Stimulated activated CD4-positive, alpha-beta T cell treated with anti-CD3 and anti-CD28 coated beads, Interleukin-12 subunit alpha, Interleukin-12 subunit beta, amount 100 ng/mL, for 24 hours (primary cell): ENCODE measurements at places on chromosomes 7 and 10.

- no peak for DNase-seq
These were observed 78.0 kb upstream of the SORCS3 start for GRCh38 chr10:104563051-104563450.

GRCh38 chr7:100580466-100581283 lies 5.3 kb downstream of the LRCH4 start:
- no peak for DNase-seq

DNA sequence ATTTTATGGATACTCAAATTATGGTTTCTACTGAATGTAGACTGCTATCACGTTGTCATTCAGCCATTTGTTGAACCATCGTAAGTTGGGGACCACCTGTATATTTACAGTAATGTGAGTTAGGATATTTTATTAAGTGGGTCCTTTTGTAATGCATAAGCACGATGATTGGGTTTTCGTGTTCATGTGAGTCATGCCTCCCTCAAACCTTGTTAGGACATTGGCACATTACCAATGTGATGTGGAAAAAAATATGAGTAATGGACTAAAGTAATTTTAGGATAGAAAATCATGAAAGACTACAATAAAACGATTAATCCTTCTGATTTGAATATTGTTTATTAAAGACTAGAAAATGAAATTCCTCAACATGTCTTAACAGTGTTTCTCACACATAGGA lies 8.7 kb downstream of the SMC3 start:
- DNase-seq = no peak

- no peak for DNase-seq
These were observed 155.9 kb downstream of the ARID5B start for GRCh38 chr10:62057359-62057758.

- DNase-seq = no peak
These were observed 50.2 kb upstream of the FGFR2 start for GRCh38 chr10:121648493-121648892.

DNA sequence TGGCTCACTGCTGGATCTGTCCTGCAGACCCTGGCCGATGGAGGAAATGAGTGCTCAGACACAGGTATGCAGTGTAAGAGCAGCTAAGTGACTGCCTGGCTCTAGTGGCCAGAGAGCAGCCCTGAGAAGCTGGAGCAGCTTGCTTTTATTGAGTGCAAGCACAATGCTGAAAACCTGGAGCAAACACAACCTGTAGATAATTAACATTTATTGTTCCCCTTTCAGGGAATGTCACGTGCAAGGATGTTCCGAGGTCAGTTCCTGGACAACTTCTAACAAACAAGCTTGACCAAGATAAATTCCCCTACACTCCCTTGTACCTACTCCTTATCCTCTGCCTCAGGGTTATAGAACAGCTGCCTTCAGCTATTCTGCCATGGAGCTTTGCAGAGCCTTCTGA lies 31.3 kb downstream of the DDC start:
- no peak for DNase-seq

- no peak for DNase-seq
These were observed 605.8 kb downstream of the PTPRN2 start for GRCh38 chr7:157981778-157982177.

GRCh38 chr10:51162002-51162401 lies 87.7 kb downstream of the PRKG1 start:
- DNase-seq = no peak

DNA sequence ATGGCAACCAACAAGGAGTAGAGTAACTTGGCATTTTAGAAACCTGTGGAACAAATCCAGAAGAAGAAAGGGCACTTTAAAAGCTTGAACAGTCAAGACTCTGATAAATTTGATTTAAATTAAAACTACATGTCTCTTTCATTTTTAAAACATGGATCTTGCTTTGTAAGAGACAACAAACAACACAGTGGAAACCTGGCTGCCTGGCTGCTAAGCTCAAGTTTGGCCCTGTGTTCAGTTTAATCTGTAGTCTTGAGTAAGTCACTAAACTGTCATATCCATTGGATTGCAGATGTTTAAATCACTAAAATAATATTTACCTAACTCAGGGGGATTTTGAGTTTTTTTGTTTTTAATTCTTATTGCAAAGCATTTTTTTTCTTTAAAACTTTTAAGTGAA lies 374.9 kb upstream of the SEMA3D start:
- DNase-seq = no peak

- DNase-seq = no peak
These were observed 80.0 kb upstream of the TMEM106B start for GRCh38 chr7:12131122-12131521.

DNA sequence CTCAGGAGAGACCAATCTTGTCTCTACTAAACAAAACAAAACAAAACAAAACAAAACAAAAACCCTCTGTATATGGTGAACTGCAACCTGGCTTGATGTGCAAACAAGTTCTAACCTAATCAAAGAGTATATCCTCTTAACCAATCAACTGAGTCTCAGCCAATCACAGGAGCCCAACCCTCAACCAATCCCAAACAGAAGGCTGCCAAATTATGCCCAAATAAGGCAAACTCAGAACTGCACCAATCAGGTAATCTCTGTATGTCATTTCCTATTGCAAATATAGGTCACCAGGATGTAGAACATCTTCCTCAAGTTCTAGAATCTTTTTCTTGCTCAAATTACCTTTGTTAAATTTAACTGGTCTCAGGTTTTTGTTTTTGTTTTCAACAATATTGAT lies 5.2 kb downstream of the FAM133B start:
- no peak for DNase-seq

DNA sequence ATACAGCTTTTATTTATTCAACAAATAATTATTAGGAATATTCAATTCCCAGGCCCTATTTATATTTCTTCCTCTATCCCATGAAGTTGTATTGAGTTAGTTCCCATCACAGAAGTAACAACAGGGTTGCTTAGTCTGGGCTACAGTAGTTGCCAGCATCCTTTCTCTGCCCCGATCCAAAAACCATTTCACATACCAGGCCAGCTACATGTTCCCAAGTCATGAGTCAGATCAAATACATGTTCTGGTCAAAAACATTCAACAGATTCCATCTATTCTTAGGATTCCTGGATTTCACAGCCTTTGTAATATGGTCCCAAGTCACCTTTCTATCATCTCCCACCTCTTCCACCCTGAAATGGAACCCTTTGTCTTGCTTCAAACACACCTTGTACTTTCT lies 91.6 kb downstream of the RAB11FIP2 start:
- no peak for DNase-seq

DNA sequence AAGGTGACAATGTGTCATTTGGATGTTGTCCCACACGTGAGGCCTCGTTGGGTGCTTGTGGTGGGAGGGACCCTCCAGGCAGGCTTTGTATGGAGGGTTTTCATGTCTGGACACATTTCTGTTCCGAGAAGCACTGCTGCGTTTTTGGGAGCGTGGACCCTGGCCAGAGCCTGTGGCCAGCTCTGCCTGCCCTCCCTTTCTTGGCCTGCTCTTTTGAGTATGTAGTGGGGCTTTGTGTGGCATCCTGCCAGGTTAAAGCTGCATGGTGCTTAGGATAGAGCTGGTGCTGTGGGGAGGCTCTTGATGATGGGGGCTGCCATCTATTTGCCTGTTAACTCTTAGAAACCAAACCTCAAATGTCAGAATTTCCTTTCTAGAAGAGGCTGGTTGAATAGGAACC lies 45.7 kb downstream of the GLRX3 start:
- no peak for DNase-seq

DNA sequence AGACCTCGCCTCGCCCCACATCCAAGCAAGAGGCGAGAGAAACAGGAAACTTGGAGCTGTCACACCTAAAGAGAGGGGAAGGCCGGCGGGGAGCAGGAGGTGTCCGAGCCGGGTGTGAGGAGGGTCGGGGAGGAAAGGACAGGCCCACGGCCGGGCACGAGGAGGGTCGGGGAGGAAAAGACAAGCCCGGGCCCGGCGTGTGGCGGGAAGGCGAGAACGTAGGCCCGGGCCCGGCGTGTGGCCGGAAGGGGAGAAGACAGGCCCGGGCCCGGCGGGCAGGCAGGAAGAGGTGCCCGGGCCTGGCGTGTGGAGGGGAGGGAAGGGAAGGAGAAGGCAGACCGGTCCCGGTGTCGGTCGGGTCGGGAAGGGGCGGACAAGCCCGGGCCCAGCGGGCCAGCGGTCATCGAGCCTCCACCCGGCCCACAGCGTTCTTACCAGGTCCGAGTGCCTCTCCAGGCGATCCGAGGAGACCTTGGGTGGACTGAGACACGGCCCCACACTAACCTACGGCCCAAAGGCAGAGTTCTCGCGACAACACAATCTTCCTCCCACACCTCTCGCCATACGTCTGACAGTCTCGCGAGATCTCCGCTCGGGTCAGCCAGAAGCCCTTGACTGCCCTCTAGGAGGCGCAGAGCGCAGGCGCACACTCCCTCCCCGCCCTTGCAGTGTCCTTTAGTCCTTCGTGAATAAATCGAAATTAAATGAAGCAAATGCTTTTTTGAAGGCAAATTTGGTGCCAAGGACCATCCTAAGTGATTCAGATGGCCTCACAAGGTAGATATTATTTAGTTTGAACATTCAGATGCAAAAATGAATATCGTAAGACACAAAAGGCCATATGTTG lies at the start of gene NCOA4:
Gene NCOA4, minus strand, starts transcription at position 533 of the 847 bp plus-strand sequence. CDS start 13,943 bp downstream, outside the sequence.
- peak; percentile 90 for DNase-seq
